Skeletal muscle tissue (tissue), 5 donors: ENCODE measurements at places on chromosomes 11 and 22. TPM values are rescaled to one million over a fixed set of nuclear protein-coding genes. Genes with fewer than 3 reads are reported as not detected.

The OR8D1 gene
- total RNA-seq: under 0.01 TPM

The CNTF gene
- 1.6 TPM for total RNA-seq

The ETS1 gene
- 37.1 TPM for total RNA-seq

The FAM83F gene
- total RNA-seq: under 0.01 TPM
